Brain (organoid and tissue), 16 donors: ENCODE measurements at places on chromosomes 1 and 21.

DNA sequence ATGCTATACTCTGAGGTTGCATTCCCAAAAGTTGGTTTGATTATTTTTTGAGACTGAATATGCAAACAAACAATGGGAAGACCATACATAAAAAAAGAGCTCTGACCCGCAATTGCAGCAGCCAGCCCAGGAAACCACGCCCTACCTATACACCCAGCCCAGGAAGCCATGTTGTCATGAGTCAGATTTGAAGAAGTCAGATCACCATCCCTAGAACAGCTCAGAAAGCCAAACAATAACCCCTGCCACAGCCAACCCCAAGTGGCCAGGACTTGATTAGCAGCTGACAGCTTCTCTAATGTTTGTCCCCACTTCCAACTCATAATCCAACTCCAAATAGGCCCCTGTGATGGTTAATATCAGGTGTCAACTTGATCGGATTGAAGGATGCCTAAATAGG lies 621.9 kb downstream of the NPHP4 start:
- DNase-seq: no peak

DNA sequence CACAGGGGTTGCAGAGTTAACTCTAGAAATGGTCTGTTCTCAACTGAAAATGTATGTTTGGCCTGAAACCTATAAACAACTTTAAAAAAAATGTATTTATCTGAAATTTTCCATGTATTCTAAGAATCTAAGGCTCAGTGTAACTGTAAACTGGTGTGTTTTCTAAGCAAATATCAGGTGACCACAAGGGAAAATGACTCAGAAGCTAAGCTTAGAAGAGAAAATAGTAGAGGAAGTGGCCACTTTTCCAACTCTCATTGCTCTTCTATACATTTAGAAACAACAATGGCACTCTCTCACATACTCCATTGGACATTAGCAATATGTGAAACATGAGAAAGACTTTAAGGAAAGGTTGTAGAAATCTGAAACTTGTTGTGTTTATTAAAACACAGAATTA lies 7.5 kb downstream of the TNFSF18 start:
- DNase-seq: no peak

GRCh38 chr1:30824736-30825429 lies 67.3 kb upstream of the LAPTM5 start:
- no peak for DNase-seq

DNA sequence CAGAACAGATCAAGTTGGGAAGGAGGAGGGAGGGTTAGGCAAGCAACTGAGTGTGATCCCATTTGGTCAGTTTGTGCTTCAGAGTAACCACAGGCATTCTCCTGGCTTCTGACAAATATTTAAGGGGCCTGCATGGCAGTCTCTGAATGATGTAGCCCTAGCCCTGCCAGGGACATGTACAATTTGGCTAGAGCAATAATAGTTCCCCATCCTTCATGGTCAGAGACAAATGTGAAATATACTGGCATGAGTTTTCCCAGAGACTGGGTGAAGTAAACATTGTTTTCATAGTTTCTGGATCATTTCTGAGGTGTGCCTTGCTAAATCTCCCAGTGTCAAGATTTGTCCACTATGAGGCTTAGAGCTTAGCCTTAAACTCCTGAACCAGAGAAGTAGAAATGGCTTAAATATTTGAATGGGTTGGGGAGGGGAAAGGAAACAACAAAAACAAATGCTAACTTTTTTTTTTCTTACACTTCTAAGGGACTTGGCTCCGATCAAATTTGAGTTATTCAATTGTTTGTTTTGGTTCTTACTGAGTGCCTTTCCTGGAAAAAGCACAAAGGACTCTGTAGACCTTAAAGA lies 42.0 kb upstream of the UBE2U start:
- DNase-seq: no peak

- DNase-seq: no peak
Observed at GRCh38 chr1:155062702-155063411, 683 bp upstream of the EFNA4 start.

GRCh38 chr1:14974361-14974760 lies 179.2 kb upstream of the TMEM51 start:
- no peak for DNase-seq

DNA sequence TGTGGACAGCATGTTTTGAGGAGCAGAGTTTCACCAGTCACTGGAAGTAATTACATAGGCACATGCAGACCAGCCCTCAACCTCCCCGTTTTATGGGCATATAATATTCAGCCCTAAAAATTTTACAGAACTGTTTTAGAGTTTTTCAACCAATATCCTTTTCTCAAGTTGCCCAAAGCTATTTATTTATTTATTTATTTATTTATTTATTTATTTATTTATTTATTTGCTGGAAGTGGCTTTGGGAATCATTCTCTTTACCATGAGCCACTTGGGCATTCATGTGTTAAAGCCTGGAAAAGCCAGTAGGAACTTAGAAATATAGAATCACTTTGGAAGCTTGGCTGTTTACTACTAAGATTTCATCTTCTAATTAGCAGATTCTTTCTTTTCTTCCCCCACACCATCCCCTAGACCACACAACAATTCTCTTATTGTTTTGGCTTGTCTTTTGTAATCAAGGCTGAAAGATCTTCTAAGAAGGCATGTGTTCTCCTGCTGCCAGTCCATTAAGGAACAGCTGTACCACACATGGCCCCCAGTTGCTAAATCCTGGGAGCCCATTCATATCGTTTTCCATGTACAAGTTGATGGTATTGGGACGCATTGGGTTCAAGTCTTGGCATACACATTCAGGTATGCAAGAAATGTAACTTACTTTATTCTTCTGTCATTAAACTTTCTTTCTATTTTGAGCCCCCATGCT lies 220.0 kb downstream of the PAPPA2 start:
- no peak for DNase-seq

DNA sequence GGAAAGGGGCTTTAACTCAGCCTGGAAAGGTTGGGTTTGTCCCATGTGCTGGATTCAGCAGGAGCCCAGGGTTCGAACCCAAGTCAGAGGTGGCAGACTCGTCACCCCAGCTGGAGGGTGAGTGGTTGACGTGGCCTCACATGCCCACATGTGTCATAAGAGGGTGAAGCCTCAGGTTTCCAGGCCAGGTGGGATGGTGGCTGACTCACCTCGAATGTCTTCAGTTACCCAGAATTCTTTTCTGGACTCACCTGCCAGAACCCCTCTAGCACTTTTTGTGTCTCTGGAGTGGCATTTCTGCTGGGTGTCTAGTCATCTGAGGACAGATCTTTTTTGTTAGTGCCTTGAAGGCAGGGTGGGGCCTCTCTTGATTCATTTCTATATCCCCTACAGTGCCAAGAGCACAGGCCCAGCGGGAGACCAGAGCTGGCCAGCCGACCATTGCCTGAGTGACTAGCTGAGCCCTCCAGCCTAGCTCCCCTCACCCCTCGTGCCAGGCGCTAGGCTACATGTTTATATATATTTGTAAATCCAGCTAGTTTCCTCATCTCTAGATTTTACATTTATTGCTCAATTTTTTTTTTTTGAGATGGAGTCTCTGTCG lies 28.1 kb downstream of the IL6R start:
- no peak for DNase-seq

GRCh38 chr1:32761253-32761877 lies 55.8 kb downstream of the YARS1 start:
- no peak for DNase-seq

DNA sequence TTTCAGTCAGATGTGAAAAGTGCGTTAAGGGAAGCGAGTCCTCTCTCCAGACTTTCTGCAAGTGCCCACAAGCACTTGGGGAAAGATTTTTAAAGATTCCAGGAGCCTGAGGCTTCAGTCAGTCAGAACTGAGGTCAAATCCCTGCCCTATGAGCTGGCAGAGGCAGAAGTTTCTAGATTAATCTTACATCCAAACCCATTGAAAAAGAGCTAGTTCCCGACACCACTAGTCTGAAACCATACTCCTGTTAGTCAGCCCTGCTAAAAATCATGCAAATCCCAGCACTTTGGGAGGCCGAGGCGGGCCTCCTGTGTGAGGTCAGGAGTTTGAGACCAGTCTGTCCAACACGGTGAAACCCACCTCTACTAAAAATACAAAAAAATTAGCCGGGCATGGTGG lies 21.0 kb downstream of the RSPH1 start:
- no peak for DNase-seq

DNA sequence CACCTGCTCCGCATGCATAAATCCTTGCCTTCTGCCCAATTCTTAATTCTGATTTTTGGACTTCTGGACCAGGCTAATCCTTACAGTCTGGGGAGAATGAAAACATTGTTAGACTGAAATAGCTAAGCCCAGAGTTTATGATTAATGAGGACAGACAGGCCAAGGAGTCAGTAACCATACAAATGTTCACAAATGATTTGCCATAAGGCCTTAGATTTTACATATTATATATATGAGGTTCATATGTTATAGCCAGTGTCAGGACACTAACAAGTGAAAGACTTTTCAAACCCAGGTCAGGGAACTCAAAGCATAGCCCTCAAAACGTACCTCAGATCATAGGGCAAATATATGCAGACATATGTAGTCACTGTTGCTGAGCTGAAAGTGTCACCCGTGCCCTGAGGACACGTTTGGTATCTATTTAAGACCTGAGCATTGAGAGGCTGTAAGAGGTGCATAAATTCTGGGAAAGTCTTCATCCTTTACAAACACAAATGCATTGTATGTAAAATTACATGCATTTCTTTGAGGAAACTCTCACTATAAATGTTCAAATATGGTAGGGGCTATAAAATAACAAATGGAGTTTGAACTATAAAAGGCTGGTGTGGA lies 45.3 kb upstream of the FBXO28 start:
- DNase-seq: no peak

DNA sequence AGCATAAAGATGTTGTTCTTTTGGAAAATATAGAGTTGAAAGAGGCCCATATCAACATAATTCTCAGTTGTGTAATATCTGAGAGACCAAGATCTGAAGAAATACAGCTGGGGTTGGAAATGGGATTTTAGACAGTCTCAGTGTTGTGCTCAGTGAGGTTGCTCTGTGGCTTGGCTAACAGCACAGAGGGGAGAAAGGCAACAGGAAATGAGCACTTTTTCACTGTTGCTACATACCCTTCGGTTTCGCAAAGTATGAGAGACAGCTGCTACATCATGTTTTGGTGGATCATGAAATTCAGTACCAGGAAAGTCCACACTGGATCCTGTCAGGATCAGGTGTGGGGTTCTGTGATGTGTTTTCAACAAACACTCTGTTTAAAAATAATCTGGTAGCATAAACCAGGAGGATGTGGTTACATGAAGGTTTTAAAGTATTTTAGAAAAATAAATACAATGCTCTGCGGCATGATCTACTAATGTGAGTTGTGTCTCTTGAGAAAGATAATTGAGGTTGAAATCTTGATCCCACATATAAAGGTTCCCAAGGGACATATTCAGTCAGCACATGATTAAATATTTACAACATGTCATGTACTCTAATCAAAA lies 7.0 kb upstream of the GPR88 start:
- no peak for DNase-seq

GRCh38 chr1:115400891-115401290 lies 62.8 kb upstream of the NGF start:
- DNase-seq: no peak

- DNase-seq: peak; percentile 88
Observed at GRCh38 chr1:93629101-93630059, 52.3 kb downstream of the BCAR3 start.

DNA sequence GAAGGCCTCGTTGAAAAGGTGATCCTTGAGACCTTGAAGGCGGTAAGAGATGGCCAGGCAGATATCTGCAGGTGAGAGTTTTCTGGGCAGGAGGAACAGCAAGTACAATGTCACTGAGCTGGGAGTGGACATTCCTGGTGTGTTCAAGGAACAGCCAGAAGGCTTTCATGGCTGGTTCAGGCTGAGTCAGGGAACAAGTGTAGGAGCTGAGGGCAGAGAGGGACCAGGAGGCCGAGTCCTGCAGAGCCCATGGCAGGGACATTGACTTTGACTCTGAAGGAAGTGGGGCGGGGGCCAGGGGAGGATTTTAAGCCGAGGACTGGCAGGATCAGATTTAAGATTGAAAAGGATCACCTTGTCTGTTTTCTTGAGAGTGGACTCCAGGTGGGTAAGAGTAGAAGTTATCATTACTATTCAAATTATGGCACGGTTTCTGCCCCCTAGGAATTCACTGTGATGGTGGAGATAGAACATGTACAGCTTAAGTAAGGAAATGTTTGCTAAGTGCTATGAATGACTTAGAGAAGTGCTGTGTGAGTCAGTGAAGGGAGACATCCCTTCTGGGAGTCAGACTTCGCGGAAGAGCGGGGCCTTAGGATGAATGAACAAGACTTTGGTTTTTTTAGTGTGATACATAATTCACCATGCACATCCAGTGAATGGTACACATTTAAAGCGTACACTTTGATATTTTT lies 202.3 kb downstream of the KIF26B start:
- no peak for DNase-seq

GRCh38 chr1:88060750-88061491 lies 623.2 kb upstream of the PKN2 start:
- DNase-seq: no peak

DNA sequence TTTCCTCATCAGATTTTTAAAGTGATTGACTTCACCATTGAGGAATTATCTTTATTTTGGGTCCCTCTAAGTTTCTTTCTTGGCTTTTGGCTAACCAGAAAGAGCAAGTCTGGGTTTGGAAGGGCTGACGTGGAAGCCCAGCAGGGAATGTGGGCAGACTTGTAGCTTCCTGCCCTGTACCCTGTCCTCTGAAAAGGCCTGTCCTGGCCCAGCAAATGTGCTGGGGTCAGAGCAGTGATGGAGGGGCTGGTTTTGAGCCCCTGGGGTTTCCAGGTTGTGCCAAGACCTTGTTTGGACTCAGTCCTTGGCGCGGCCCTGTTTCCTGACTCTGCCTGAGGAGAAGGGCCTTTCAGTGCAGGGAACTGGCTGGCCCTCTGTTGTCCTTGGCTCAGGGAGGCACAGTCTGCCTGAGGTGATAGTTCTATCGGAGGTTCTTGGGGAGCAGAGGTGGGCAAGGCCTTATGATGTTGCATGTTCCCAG lies 72.1 kb downstream of the UCK2 start:
- DNase-seq: no peak

- DNase-seq: no peak
Observed at GRCh38 chr1:239228451-239228850, 157.9 kb upstream of the CHRM3 start.

- DNase-seq: peak; percentile 99
Observed at GRCh38 chr1:228464487-228464983, 22.6 kb upstream of the RNF187 start.

- DNase-seq: no peak
Observed at GRCh38 chr1:9454494-9455066, 84.7 kb upstream of the SLC25A33 start.

DNA sequence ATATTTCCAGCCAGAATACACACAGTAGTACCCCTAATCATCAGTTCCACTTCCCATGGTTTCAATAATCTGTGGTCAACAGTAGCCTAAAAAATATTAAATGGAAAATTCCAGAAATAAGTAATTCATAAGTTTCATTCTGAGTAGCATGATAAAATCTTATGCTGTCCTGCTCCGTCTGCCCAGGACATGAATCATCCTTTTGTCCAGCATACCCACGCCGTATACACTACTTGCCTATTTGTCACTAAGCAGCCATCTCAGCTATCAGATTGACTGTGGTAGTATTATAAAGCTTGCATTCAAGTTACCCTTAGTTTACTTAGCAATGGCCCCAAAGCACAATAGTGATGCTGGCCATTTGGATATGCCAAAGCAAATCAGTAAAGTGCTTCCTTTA lies 118.7 kb downstream of the SLC5A9 start:
- no peak for DNase-seq

GRCh38 chr1:32051706-32052105 lies 21.0 kb upstream of the TMEM39B start:
- no peak for DNase-seq

- DNase-seq: peak; percentile 32
Observed at GRCh38 chr1:97245682-97246081, 524.1 kb downstream of the PTBP2 start.
